CD4-positive, alpha-beta memory T cell (primary cell): ENCODE measurements at places on chromosomes 3 and 15. TPM values are rescaled to one million over a fixed set of nuclear protein-coding genes. Genes with fewer than 3 reads are reported as not detected.

DNA sequence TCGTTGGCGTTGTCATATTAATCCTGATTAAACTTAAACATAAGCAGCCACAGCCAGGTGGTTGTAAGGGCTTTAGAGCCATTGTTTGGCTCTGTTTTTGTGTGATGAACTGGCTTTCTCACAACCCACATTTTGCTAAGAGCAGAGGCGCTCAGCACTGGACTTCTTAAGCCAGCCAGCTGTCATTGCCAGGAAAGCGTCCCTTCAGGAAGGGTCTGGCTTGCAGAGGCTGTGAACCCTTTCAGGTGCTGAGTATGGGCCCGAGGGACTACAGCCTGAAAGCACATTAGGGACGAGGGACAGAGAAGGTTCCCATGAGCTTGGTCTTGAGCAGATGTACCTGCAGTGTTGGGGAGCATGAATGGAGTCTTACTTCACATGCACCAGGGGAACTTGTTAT is 112.3 kb downstream of the CHCHD6 start:
- H3K4me1 ChIP-seq = no peaks in the 10 kb centered on the region
- DNase-seq = no peak
- no peaks in the 10 kb centered on the region for H3K36me3 ChIP-seq
- no peak overlapping the region for H3K27ac ChIP-seq
- H3K27me3 ChIP-seq = no peaks in the 10 kb centered on the region

- no peak for DNase-seq
- no peaks in the 10 kb centered on the region for H3K27me3 ChIP-seq
- no peak overlapping the region for H3K4me3 ChIP-seq
- no peak overlapping the region for H3K27ac ChIP-seq
Measured at GRCh38 chr15:76217882-76218217, 93.4 kb downstream of the ETFA start.

GRCh38 chr15:72999586-72999985 is 52.7 kb upstream of the NEO1 start:
- DNase-seq = no peak
- no peak overlapping the region for H3K27ac ChIP-seq

DNA sequence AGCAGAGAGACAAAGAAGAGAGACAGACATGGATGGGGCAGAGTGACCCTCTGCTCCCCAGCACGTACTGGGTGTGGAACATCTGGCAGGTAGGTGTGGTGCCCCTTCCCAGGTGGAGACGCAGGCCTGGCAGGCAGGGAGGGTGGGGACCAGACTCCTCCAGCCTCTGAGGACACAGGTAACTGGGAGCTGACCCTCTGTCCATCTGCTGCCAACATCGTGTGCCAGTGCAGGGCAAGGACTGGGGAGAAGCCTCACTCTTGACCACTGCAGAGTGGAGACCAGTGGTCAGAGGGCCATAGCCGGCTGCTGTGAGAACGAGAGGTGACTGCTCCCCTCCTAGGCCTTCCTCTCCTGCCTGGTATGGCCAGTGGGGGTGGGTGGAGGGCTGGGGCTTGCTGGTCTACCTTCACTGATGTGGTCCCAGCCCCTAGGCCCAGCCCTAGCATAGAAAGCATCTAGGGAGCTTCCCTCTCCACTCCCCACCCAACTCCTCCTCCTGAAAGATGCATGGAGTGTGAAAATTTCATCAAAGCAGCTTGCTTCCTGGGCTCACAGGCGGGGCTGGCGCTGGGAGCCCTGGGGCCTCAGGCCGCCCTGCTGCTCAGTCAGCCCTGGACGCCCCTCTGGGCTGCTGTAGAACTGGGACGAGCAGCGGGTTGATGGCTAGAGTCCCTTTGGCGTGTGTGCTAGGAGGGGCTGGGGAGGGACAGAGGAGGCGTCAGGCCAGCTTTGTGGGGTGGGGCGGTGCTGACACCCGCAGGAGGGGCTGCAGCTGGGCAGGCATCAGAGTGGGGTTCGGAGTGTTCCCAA is 90.3 kb downstream of the PLXNA1 start:
- no peaks in the 10 kb centered on the region for H3K36me3 ChIP-seq
- no peaks in the 10 kb centered on the region for H3K27me3 ChIP-seq
- H3K4me3 ChIP-seq = no peak overlapping the region

DNA sequence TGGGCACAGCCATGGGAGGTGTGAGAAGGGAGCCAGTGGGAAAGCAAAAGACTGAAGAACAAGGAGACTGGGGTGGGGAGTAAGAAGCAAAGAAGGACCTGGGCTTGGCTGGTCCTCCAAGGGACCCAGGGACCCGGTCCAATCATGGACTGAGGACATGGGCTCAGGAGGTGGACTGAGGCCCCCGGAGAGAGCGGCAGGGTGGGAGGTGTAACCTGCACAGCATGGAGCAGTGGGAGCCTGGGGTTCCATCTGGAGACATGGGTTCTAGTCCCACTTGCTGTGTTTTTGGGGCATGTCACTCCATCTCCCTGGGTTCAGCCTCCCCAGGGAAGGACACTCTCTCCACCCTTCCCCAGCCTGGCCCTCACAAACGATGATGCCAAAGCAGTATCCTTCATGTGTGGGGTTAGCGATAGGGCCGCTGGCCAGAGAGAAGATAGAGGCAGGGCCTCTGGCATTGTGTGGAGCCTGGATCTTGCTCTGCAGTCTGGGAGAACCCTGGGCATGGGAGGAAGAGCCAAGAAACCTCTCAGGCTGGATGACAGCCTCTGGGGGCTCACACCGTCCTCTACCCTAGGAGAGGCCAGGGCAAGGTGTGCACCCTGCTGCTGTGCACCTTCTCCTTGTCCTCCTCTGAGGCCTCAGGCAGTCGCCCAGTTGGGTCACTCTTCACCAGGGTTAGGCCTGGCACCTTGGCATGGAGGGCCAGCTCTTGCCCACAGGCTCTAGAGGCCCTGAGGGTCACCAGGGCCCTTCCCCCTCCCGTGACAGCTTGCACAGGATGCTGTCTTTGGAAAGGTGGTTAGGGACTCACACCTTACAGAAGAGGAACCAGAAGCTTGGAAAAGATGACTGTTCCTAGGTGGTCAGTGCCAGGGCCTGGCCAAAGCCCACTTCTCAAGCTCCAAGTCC is 26.0 kb downstream of the FBXW12 start:
- H3K4me3 ChIP-seq = no peak overlapping the region
- DNase-seq = no peak
- no peak overlapping the region for H3K27ac ChIP-seq
- H3K4me1 ChIP-seq = no peaks in the 10 kb centered on the region
- H3K36me3 ChIP-seq = no peaks in the 10 kb centered on the region

- no peaks in the 10 kb centered on the region for H3K36me3 ChIP-seq
- no peaks in the 10 kb centered on the region for H3K4me1 ChIP-seq
- no peaks in the 10 kb centered on the region for H3K27me3 ChIP-seq
- H3K4me3 ChIP-seq = no peak overlapping the region
- no peak for DNase-seq
- no peak overlapping the region for H3K27ac ChIP-seq
Measured at GRCh38 chr15:101773496-101774100, 29.7 kb upstream of the OR4F6 start.

DNA sequence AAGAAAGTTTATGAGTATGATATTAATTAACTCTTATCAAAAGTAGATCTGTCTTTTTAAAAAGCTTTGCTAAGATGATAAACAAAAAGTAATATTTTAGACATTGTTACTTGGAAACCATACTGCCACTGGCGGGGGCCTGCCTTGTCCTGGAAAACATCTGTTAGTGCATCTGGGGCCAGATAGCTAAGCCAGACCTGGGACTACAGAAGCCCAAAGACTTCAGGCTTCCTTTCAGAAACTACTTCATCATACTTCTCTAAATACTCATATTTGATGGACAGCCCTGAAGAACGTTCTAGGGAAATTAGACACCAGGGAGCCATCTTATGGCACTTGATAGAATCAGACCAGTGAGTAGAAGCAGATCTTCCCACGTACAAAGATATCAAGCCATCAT is 795.4 kb upstream of the SEMA6D start:
- H3K27me3 ChIP-seq = no peaks in the 10 kb centered on the region
- no peaks in the 10 kb centered on the region for H3K4me1 ChIP-seq
- H3K4me3 ChIP-seq = no peak overlapping the region

The PLSCR5 gene
- total RNA-seq = not detected

- H3K4me3 ChIP-seq = no peak overlapping the region
- H3K4me1 ChIP-seq = no peaks in the 10 kb centered on the region
- DNase-seq = no peak
- H3K27me3 ChIP-seq = no peaks in the 10 kb centered on the region
- no peaks in the 10 kb centered on the region for H3K36me3 ChIP-seq
Measured at GRCh38 chr15:35958021-35958420, 412.1 kb upstream of the DPH6 start.

GRCh38 chr3:159624616-159625015 is 364.0 kb upstream of the IL12A start:
- H3K27ac ChIP-seq = no peak overlapping the region
- H3K4me1 ChIP-seq = no peaks in the 10 kb centered on the region
- no peaks in the 10 kb centered on the region for H3K36me3 ChIP-seq
- no peaks in the 10 kb centered on the region for H3K27me3 ChIP-seq

- DNase-seq = no peak
- no peaks in the 10 kb centered on the region for H3K36me3 ChIP-seq
- no peaks in the 10 kb centered on the region for H3K27me3 ChIP-seq
- peaks cover 59% of the 10 kb centered on the region for H3K4me1 ChIP-seq
- H3K27ac ChIP-seq = no peak overlapping the region
Measured at GRCh38 chr3:172138792-172139507, 99.6 kb downstream of the FNDC3B start.

The SLC30A4 gene
- 3.6 TPM for total RNA-seq

The RFT1 gene
- total RNA-seq = 28.4 TPM

The C3orf20 gene
- 0.44 TPM for total RNA-seq

DNA sequence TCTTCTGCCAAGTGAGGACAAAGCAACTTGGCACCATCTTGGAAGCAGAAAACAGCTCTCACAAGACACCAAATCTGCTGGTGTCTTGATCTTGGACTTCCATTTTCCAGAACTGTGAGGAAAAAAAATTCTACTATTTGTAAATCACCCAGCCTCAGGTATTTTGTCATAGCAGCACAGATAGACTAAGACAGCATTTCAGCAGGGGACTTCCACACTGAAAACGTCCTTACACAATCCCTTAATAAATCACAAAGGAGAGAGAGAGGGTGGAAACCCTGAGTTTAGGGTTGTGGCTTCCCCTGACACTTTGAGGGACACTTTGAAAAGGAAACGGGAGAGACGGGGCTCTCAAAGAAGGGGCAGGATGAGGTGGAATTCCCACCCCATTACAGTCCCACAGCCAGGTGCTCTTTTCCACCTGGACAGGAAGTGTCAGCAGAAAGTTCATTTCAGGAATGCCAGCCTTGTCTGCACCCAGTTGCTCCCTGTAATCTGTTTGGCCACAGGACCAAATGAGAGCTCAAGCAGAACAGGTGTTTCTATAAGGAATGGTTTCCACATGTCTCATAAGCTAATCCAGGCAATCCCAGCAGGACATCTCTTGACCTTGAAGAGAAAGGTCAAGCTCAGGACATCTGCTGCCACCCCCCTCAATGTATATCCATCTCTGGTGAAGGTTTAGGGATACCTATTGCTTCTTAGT is 51.3 kb downstream of the MYLK start:
- H3K27ac ChIP-seq = no peak overlapping the region
- no peaks in the 10 kb centered on the region for H3K27me3 ChIP-seq
- H3K36me3 ChIP-seq = no peaks in the 10 kb centered on the region
- no peak for DNase-seq
- no peak overlapping the region for H3K4me3 ChIP-seq

The ABTB1 gene
- total RNA-seq = 167 TPM
